ENCODE measurements at places on chromosomes 1 and 21.

- DNase-seq, result no peak
Observed at GRCh38 chr1:172135076-172135672, 285.3 kb upstream of the C1orf105 start.

- DNase-seq, result no peak
Observed at GRCh38 chr1:212852105-212852688, 4.7 kb upstream of the SPATA45 start.

GRCh38 chr21:14592296-14593000 is 46.3 kb upstream of the SAMSN1 start:
- no peak for DNase-seq

DNA sequence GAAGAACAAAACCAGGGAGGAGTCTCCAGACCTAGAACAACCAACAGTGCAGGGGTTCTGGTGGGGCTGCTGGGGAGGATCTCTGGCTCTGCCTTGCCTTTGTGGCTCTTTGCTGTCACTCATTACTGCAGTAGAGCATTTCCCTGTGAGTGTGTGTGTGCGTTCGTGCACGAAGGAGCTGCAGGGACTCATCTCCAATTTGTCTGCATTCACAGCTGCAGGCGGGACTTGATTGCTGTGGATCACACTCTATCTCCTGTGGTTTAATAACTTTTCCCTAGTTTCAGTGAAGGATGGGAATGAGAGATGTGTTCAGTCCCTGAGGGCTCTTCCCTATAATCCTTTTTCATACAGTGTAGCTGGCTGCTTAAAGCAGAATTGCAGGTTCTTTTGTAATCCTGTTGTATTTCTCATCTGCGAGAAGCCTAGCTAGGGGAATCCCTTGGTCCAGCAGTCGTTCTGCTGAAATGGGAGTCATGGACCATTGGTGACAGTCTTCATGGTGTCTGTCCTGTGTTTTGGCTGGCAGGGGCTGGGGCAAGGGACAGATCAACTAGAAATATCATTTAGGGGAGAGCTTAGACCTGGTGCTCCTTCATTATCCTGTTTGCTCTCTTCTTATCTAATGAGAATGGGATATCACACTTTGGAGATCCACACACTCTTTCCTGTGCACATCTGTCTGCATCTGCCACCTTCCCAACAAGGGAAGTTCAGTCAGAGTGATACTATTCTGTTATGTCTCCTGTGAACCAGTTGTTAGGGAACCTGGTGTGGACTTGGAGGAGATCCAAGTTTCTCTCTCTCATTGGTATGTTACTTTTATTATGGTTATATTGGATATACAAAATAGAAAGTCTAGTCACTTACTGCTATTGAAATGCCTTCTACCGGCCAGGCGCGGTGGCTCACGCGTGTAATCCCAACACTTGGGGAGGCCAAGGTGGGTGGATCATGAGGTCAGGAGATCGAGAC is 3.0 kb downstream of the PCP4L1 start:
- DNase-seq, result peak; percentile 64

DNA sequence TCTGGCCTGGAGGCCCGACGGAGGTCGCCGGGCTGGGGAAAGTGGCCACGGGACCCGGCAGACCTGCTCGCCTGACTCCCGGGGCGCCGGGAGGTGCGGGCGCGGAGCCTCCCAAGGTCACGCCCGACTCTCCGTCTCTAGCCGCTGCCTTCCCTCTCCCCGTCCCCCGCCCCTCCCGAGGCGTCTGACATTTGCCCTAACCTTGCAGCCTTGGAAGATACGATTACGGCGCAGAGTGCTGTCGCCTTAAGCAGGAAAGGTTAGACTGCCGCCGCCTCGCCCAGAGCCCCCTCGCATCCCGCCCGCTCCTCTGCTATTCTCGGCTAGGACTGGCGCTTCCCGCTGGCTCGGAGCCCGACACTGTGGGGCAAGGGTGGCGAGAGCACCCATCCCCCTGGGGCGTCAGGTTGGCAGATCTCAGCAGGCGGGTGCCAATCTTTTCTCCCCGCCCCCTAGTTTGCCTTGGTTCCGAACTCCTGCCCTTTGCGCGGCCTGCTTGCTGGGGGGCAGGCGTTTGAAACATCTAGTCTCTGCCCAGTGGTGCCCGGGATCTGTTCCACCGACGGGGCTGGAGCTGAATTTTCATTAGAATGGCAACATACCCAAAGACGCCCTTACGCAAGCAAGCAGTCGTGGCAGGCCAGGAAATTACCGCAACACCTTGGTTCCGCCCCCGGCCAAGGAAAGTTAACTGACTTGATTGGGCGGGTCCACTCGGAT is 835 bp downstream of the PGM1 start:
- DNase-seq, result peak; percentile 32

- DNase-seq, result no peak
Observed at GRCh38 chr1:156476501-156477298, 23.9 kb downstream of the MEF2D start.

GRCh38 chr1:172867216-172867818 is 183.4 kb downstream of the TNFSF18 start:
- DNase-seq, result no peak
